Mammary epithelial cell (primary cell): ENCODE measurements at places on chromosomes 16 and 17.

- no peak for DNase-seq
These were observed 88.8 kb upstream of the TNRC6C start for GRCh38 chr17:77869665-77870132.

DNA sequence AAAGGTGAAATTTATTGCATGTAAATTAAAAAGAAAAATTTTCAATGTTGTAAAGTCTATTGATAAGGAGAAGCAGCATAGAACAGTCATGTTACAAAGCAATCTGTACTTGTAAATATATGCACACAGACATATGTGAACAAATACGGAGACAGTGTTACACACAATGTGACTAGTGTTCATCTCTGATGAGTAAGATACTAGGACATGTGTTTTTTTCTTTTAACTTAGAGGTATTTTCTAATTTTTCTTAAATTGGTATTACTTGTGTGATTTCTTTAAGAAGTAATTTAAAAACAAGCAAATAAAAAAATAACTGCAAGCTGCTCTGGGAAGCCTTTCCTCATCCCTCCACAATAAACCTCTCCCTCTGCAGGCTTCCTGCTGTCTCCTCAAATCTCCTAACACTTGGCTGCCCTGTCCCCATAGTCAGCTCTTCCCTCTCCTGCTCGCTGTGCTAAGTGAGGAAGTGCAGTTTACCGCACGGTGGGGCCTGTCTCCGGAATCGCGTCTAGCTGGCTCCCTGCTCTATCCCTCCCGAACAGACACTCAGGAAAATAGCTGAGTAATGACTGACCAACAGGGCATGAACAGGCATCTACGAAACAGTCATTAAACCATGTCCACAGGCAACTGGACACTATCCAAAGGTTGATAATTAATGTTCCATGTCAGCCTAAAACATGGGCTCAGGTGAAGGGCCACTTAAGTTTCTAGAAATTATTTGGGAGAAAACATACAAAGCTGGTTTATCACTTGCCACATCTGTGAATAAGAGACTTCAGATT lies 35.9 kb downstream of the CMTM4 start:
- DNase-seq: peak; percentile 85

- no peak for DNase-seq
These were observed 4.5 kb downstream of the NXPH3 start for GRCh38 chr17:49580055-49580721.

DNA sequence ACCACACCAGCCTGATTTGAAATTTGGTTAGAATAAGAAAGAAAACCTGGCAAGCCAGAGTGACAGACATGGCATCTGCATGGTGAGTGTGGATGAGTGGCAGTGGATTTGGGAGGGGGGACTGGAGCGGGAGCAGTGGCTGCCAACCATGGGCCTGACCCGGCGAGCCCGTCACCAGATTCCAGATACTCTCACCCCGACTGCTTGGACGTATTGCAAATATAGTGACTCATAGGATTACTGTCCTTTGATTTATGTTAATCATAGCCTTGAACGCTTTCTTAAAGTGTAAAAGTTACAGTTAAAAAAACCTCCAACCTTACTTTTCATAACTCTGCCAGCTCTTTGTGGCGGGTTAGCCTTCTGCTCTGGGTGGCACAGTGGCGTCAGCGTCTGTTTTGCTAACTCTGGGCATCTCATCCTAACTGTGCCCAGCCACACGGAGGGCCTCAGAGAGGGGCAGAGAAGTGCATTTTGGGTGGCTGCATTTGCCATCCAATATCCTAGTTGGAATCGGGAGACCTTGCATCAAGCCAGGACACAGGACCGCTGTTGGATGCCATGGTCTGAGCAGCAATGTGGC lies 26.8 kb upstream of the FOXK2 start:
- DNase-seq: peak; percentile 61

- DNase-seq: no peak
These were observed 13.4 kb downstream of the CCDC102A start for GRCh38 chr16:57522960-57523359.

DNA sequence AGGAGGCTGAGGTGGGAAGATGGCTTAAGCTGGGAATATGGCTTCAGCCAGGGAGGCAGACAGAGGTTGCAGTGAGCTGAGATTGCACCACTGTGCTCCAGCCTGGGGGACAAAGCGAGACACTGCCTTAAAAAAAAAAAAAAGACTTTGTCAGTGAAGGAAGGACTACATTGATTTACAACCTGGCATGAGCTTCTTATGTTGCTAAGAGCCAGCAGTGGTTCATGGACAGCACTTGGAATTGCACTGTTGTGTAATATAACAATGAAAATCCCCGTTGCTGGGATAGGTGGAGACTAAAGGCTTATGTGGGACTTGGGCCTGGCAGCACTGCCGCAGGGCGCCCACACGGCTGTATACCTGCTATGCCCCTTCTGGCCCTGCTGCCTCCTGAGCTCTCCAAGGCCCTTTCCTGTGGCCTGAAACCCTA lies 14.1 kb upstream of the SLC16A5 start:
- DNase-seq: no peak

GRCh38 chr16:56617212-56618085 lies 8.1 kb upstream of the MT1E start:
- DNase-seq: peak; percentile 54

DNA sequence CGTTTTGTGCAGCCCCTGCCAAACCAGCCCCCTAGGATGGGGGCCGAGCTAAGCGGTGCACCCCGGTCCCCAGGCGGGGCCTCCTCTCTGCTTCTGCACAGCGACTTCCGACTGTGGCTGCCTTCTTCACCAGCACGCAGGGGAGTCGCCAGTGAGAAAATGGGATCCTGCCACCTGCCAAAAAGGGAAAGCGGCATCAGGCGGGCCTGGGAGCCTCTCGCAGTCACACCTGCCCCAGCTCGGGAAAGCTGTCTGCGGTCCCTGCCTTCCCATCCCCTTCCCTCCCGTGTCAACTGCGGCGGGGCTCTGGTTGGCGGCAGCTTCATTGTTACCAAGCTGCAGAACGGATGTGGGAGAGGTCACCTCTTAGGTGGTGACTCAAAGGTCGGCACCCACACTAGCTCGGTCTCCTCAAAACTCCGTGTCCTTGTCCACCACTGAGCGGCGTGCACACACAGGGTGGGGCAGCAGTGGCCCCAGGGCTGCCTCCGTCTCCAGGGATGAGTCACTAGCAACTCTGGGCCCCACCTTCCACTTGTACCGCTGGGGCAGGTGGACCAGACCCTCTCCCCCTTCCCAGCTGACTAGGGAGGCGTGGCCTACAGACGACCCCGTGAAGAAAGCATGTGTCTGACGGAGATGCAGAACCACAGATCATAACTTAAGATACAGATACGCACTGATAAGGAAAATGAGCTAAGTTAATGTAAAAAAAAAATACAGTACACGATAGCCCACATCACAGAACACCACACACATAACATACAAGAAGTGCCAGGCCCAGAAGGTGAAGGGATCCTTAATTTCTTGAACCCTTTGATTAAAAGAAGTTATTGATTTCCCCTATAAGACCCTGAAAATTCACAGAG lies 1.5 kb upstream of the PCYT2 start:
- peak; percentile 33 for DNase-seq

GRCh38 chr16:66446737-66447136 lies 19.6 kb downstream of the BEAN1 start:
- no peak for DNase-seq

DNA sequence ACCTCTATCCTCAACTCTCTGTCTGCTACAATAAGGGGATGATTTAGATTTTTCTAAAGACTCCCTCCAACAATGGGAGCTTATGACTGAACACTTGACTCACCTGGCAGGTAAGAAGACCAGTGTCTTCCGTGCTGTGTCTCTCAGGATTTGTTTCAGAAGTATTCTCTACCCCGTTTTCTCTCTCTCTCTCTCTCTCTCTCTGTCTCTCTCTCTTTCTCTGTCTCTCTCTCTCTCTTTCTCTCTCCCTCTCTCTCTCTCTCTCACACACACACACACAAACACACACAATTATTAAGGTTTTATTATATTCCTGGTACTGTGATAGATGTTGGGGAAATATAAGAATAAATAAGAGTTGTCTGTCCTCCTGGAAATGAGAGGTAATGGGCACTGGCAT lies 263.9 kb downstream of the TOX3 start:
- DNase-seq: peak; percentile 0
